Renal cortical epithelial cell (primary cell): ENCODE measurements at places on chromosomes 4 and X. TPM values are rescaled to one million over a fixed set of nuclear protein-coding genes. Genes with fewer than 3 reads are reported as not detected.

DNA sequence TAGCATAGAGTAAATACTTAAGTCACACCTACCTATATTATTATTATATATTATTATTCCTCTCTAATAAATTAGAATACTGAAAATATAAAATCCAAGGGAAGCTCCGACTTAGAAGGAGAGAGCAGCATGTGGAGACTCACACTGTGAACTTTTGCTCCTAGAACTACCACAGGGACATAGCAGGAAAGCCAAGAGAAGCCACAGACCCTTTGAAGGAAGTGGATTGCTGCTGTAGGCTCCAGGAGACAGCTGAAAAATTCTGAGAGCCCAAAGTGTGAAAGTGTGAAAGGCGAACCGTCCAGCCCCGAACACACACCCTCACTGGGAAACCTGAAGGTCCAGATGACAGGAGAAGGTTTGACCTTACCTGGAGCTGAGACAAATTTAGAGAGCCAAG is 177.0 kb downstream of the FAM13A start:
- no peak for DNase-seq

DNA sequence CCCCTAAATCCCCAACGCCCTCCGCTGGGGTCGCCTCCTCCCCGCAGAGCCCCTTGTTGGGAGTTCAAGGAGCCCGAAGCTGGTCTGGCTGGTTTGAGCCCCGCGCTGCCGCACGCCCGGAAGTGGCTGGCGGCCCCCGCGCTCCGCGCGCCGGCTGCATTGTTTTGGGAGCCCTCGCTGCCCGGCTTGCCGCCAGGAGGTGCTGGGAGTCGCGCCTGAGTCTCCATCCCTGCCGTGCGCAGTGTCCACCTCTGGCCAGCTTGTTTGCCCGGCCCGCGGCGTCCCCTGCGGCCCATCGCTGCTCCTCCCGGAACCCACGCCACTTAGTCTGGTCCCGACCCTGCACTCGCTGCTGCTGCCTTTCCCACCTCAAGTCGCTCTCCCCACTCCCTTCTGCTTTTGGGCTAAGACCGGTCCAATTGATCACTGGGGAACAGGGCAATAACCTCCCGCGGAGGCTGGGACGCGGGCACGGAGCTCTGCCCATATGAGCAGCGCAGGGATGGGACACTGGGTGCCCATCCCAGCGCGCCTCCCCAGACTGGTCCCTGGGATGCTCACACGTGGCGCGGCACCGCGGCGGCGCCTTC is 2.2 kb upstream of the SFRP2 start:
- DNase-seq = no peak

GRCh38 chrX:48488034-48488433 is 12.0 kb downstream of the FTSJ1 start:
- DNase-seq = no peak

DNA sequence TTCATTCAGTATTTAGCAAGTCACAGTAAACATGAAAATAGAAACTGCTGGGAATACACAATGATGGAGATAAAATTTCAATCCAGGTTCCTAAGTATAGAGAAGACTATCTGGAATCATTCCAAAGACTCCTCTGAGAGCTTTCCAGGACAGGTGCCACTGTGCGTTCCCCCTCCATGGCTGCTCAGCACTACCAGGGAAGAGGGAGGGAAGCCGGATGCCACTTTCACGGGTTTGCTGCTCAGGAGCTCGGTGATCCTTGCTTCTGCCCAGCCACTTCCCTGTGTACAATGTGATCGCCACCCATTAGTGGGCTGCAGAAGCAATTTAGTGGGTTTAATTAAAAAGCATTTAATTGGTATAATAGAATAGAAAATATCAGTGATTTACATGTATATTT is 94.5 kb downstream of the FNIP2 start:
- no peak for DNase-seq

DNA sequence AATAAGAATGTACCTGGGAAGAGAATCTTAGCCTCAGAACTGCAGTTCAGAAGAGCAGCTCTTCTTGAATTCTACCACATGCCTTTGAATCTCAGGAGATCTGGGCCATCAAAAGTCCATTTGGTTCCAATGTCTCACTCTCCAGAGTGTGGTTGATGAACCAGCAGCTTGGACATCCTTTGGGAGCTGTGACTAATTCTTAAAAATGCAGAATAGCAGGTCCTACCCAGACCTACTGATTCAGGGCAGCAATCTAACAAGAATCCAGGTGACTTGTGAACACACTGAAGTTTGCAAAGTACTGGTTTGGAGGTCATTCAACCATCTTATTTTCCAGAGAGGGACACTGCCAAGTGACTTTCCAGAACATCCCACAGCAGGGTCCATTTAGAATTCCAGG is 244.7 kb downstream of the PACRGL start:
- peak; percentile 9 for DNase-seq

GRCh38 chr4:3476341-3476747 is 13.2 kb downstream of the DOK7 start:
- DNase-seq = no peak

DNA sequence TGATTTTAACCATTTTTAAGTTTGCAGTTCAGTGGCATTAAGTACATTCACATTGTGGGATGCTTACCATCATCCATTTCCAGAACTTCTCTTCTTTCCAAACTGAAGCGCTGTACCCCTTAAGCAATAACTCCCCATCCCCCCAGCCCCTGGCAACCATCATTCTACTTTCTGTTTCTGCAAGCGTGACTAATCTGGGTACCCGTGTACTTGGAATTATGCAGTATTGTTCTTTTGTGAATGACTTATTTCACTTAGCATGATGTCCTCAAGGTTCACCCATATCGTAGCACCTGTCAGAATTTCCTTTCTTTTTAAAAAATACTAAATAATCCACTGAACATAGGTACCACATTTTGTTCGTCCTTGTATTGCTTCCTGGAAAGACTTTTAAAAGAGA is 32.9 kb downstream of the USP9X start:
- no peak for DNase-seq

DNA sequence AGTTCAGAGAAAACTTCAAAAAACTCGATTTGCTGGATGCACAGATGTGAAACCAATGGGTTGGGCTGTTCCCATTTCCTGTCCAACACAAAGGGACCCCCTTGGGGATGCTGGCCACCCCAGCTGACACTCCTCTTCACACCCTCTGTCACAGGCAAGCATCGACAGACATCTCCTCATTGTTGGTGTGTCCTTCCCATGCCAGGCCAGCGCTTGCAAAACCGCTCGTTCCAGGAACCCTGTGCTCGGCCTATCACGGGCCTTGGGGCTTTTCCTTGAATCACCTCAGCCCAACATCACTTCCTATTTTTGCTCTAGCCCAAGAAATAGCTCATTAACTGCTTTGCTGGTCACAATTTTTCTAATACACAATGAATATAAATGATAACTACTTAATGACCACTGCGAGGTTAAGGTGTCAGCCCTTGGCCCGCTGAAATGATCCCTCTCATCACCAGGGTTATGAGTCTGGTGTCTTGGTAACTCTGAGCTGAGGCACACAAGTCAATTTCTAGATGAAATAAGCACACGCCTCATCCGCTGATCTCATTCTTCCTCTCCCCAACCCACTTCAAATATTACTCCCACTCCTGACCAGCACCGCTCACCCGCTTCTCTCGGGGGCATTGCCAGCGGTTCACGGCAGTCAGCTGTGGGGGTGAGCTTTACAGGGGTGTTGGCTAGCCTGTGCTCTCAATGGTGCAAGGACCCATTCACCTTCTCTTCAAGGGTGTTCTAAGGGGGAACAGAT is 32.3 kb downstream of the BCOR start:
- DNase-seq = no peak

GRCh38 chr4:149518471-149518870 is 297.2 kb downstream of the IQCM start:
- peak; percentile 72 for DNase-seq

KLHL13 gene
- 99.4 and 130 TPM in 2 replicates for total RNA-seq

FGB gene
- total RNA-seq = 0.69 and 14.3 TPM in 2 replicates

SLC25A6 gene
- total RNA-seq = 81.4 and 189 TPM in 2 replicates

AREG gene
- 12.2 and 91.3 TPM in 2 replicates for total RNA-seq

MTNR1A gene
- total RNA-seq = 0.10 TPM in 1 of 2 replicates, not detected in the other

ANKRD50 gene
- total RNA-seq = 20.1 and 55.4 TPM in 2 replicates
